Stimulated activated CD8-positive, alpha-beta memory T cell treated with anti-CD3 and anti-CD28 coated beads, Interleukin-4, amount 100 ng/mL, for 1 hour (primary cell): ENCODE measurements at places on chromosomes 7 and 10.

GRCh38 chr10:73414230-73414945 lies 530 bp upstream of the ANXA7 start:
- DNase-seq = no peak

- DNase-seq = no peak
These were observed 12.7 kb downstream of the FAM3C start for GRCh38 chr7:121383235-121383910.

- no peak for DNase-seq
These were observed 56.2 kb upstream of the ATP6V0A4 start for GRCh38 chr7:138854115-138854645.

GRCh38 chr7:31052487-31052840 lies 356 bp downstream of the ADCYAP1R1 start:
- DNase-seq = no peak

DNA sequence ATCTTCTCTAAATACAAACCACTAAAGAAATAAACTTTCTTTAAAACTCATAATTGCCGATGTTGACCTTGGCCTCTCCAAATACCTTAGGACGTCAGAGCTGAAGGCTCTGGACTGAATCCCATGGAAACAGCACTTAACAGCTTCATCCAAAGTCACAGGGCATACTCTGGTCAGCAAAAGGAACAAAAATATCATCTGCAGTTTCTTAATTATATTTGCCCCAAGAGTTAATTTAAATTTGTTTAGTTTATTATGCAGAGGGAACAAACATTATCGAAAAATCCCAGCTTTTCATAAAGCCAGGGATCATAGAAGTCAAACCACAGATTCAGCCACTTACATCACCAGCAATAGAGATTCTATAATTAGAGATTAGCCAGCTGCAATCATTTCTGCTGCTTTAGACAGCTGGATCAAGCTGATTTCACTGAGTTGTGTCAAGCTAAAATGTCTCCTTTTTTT lies 20.5 kb upstream of the FAM13C start:
- no peak for DNase-seq

GRCh38 chr10:121574519-121575166 lies 23.6 kb downstream of the FGFR2 start:
- no peak for DNase-seq

- no peak for DNase-seq
These were observed 699.3 kb downstream of the INHBA start for GRCh38 chr7:41003611-41003940.

DNA sequence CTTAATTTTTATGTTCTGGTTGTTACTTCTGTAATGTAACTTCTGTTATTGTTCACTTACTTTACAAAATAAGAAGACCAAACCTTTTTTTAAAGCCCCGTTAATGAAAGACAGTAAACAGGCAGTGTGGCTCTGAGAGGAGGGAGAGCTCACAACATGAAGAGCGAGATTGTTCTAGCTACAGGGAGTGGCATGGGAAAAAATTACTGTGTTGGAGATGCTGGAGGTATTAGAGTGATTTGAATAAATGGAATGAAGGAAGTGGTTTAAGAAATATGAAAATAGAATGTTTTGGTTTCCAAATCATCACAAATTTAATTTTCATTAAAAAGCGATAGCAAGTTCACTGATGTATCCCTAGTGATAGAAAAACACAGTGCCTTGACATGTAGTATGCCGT lies 31.8 kb downstream of the REEP3 start:
- DNase-seq = no peak

- no peak for DNase-seq
These were observed 33.6 kb downstream of the GPER1 start for GRCh38 chr7:1121476-1121875.

DNA sequence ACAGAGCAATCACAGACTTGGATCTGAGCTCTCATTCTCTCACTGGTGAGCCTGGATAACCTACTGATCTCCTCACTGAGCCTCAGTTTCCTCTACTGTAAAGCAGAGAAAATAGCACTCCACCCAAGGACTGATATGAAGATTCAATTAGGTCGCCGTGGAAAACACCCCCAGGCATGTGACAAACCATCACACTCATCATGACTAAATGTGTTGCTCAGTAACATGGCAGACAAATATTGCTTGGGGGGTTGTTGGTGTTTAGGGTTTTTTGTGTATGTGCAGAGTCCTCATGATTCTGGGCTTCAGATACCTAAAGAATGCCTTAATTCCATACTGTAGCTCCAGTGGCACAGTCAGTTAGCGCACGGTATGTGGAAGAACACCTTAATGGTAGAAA lies 122.1 kb upstream of the TCF7L2 start:
- no peak for DNase-seq

DNA sequence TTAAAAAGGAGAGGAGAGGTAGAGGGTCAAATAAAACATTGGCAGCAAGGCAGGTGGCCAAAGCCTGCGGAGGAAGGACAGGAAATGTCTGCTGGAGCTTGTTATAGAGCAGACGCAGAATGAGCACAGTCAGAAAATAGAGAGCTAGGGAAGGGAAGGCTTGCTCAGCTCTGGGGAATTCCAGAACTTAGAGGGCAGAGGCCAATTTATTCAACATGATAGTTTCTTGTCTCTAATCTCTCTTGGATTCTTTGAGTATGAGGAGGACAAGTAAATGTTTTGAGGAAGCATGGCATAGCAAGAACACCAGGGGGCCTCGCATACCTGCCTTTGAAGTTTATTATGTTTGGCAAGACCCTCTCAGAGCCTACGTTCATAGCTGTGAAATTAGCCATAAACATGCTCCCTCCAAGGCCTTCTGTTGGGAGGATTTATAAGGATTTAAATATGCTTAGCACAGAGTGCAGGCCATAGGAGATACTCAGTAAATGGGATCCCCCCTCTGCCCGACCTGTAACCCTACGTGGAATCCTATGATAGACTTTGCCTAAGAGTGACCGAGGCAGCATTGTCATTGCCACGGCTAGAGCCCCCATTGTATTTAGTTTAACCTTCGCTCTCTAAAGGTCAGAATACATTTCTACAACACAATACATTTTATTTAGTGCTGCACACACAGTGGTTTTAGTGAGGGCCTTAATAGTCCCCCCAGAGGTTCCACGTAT lies 293.9 kb downstream of the CCDC3 start:
- no peak for DNase-seq

DNA sequence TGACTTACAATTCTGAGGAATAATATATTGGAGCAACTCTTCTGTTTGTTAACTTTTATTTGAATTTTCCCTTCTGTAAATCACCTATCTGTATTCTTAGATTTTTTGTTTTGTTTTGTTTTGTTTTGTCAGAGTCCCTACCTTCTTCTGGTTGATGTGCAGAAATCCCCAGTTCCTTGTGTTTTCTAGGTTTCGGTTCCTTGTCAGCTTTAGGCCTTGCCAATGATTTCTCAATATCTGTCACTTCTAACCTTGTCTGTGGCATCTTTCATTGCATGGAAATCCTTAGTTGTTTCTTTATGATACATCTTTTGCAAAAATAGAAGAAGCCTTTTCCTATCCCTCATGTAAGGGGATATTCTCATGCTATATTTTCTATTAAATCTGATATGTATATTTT lies 21.7 kb upstream of the ST8SIA6 start:
- no peak for DNase-seq

- no peak for DNase-seq
These were observed 176.0 kb upstream of the MYO3A start for GRCh38 chr10:25758041-25758457.

DNA sequence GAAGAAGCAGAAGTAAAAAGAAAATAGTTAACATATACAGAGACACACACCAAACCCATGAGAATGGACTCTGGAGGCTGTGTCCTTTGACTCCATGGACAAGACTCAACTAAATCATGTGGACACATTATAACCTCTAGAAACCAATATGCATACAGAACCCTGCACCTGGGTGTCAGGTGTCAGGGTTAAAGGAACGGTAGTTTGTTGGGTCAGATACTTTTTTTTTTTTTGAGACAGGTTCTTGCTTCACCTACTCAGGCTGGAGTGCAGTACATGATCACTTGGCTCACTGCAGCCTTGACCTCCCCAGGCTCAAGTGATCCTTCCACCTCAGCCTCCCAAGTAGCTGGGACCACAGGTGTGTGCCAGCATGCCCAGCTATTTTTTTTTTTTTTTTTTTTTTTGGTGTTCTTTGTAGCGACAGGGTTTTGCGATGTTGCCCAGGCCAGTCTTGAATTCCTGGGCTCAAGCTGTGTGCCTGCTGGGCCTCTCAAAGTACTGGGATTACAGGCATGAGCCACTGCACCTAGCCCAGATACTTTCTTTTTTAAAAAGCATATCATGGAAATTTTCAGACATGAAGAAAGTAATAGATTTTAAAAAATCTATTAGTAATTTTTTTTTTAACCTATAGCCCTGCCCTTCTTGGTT lies 31.3 kb downstream of the GALNT11 start:
- no peak for DNase-seq

DNA sequence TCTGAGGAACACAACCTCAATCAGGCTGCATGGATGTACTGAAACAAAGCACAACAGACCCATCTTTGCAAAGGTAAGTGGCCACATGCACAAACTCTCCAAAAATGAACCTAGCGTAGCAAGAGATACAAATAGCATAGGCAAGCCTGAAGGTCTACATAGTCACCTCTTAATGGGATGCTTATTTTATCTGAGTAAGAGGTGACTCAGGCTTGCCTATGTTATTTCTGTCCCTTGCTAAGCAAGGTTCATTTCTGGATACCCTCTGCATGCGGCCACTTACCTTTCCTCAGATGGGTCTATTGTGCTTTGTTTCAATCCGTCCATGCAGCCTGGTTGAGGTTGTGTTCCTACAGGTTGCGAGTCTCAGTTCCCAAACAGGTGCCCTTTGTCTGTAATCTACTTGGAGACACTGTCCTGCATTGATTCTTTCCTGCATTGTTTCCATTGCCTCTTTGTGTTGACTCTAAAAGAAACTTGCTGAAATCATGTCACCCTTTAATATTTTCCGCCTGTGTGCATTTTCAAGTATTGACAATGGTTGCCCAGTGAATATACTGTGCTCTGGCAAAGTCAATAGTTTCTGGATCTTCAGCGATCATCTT lies 291.8 kb upstream of the LYZL1 start:
- no peak for DNase-seq

- DNase-seq = no peak
These were observed 135.7 kb downstream of the RSU1 start for GRCh38 chr10:16681521-16681920.

DNA sequence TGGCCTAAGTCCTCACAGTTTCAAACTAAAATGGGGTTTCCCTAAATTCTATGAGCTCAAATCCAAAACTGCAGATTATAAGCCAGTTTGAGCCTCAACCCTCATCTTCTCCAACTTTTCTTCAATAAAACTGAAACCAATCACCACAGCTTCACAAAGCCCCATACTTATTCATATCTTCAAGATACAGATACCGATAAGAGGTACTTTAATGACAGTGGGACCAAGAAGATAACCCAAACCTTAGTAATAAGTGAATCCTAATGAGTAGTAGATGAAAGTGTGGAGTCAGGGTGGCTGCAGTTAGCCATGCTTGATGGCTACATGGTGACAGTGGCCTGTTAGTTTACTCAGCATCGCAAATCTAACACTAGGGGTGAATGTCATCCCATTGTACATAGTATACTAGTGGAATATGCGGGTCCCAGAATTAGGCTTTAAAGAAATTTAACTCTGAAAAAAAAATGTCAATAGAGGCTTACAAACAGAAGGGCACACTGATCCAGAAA lies 395.8 kb upstream of the PHF14 start:
- no peak for DNase-seq

DNA sequence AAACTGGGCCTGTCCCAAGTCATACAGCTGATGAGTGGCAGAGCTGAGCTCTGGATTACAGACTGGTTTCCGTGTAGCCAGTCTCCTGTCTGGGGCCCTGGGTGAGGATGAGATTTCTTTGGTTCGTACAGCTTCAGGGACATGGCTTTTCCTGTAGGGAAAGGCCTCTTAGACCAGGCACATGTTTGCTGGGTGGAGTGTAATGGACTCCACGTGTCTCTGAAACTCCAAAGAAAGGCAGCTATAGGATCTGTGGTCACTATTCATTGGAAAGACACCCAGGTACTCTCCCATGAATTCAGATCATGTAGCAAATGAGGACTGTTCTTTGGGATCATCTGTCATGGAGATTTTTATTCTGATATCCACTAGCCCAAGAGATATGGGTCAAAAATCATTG lies 2.4 kb downstream of the HABP2 start:
- no peak for DNase-seq

DNA sequence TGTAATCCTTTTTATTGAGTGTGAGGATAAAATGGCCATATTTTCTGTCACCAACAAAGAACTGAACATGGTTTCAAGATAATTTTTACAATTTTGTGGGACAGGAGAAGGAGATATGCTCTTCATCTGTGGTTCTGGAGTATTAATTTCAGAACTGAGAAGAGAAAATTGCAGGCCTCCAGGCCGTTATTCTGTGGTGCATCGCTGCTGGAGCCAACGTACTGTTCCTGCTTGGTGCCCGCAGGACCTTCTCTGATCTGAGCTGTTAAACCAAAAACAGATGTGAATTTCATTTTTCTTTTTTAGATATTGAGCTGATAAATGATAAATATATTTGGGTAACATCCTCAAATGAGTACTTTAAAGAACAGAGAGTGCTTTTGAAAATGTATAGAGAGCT lies 63.9 kb downstream of the IKZF1 start:
- no peak for DNase-seq

GRCh38 chr7:96495751-96496216 lies 173.9 kb upstream of the SLC25A13 start:
- DNase-seq = no peak

DNA sequence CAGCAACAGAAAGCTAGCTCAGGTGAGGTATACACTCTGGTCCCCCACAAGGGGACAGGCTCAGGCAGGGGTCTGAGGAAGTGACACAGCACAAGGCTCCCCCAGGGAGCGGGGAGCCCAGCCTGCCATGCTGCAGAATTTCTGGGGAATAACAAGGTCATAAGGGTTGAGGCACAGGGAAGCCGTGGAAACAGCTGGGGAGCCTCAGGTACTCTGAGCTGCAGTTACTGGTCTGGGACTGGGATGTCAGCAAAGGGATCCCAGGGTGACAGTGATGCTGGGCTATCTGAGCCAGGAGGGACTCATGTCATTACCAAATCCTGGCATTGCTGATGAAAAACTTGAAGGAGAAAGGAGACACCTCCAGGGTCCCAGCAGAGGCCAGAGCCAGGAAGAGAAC lies 64.4 kb upstream of the NANOS1 start:
- DNase-seq = no peak

DNA sequence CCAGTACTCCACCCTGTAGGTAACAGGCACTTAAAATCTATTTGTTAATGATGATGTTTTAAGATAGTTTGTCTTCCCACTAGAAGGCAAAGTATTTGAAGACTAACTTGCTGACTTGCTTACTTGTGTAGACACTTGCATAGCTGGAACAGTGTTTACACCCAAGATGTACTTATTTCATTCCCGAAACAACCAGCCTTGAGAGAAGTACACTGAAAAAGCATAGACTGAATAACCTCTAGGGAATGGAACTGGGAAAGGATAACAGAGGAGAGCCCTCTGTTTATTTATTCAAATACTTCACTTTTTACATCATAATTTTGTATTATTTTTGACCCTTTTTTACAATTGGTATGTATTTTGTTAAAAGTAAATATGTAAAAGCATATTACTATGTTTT lies 33.1 kb upstream of the TMEM26 start:
- no peak for DNase-seq

- DNase-seq = no peak
These were observed 8.0 kb upstream of the SMARCD3 start for GRCh38 chr7:151256410-151257045.

- no peak for DNase-seq
These were observed 468.8 kb upstream of the NRP1 start for GRCh38 chr10:33803248-33803647.
